CD4-positive, alpha-beta T cell treated with Interleukin-21 for 1 hour (primary cell): ENCODE measurements at places on chromosomes 11 and 22.
A peak's percentile ranks its signal among the peaks of the same experiment; 100 is the strongest.

GRCh38 chr11:82899957-82900276 is 313 bp downstream of the PRCP start:
- DNase-seq: no peak

- peak; percentile 84 for DNase-seq
Measured at GRCh38 chr22:36180038-36180880, 19.7 kb upstream of the APOL3 start.

GRCh38 chr22:40258017-40258416 is 80.3 kb downstream of the TNRC6B start:
- DNase-seq: no peak

DNA sequence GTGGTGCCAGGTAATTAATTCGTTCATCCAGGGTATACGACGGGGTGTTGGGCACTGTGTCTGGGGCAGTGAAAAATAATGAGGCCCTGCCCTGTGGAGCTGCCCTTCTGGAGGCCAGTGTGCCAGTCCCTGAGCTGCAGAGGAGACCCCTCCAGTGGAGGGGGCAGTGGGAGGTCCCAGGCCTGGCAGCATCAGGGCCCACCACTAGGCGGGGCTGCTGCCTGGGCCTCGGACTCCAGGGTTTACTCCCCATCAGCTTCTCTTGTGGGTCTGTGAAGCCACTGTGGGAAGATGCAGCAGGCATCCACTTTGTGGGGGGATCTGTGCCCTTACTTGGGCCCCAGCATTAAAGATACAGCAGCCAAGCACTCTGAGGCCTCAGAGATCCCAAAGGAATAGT is 17.4 kb upstream of the TMPRSS6 start:
- DNase-seq: peak; percentile 41

DNA sequence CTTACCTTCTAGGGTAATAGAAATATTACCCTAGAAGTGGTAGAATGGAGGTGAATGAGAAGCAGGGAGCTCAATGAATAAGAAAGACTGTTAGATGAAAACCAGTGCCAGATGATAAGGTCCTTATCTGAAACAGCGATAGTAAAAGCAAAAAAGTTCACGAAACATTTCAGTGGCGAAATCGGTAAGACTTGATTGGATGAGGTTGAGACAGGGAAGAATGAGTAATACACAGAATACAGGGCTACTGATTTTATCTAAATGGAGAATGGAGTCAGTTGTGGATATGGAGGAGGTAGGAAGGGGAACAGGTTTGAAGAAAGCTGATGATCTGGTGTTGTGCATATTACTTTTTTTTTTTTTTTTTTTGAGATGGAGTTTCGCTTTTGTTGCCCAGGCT is 96.5 kb downstream of the GALNT18 start:
- no peak for DNase-seq

DNA sequence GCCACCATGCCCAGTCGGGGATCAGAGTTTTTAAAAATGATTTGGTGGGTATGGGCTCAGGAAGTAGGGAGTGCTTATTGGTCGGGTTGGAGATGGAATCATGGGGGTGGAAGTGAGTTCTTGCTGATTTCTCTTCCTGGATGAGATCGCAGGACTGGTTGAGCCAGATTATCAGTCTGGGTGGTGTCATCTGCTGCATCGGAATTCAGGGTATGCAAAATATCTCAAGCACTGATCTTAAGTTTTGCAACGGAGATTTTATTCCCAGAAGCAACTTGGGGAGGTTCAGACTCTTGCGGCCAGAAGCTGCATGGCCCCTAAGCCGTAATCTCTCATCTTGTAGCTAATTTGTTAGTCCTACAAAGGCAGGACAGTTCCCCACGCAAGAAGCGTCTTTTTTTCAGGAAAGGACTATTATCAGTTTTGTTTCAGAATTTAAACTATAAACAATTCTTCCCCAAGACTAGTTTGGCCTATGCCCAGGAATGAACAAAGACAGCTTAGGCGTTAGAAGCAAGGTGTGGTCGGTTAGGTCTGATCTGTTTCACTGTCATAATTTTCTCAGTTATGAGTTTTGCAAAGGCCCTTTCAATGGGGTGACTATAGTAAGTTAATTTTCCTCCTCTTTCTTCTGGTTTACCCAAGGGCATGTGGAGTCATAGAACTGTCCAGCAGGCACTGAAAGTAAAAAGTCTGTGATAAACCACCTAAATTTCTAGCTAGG is 1.4 kb upstream of the PIWIL3 start:
- no peak for DNase-seq

DNA sequence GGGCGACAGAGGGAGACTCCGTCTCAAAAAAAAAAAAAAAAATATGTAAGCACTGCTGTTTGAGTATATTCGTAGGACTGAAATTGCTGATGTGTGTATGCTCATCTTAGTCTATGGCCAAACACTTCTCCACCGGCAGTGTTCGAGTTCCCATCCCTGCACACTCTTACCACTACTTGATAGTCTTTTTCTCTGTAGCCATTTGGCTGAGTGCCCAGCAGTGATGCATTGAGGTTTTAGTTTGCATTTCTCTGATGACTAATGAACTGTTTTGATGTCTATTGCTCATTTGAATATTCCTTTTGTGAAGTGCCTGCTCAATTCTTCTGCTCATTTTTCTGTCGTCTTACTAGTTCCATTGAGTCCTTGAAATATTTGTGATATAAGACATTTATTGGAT is 1.9 kb downstream of the TIRAP start:
- peak; percentile 83 for DNase-seq

GRCh38 chr22:37015587-37015878 is 3.7 kb downstream of the TST start:
- DNase-seq: no peak

DNA sequence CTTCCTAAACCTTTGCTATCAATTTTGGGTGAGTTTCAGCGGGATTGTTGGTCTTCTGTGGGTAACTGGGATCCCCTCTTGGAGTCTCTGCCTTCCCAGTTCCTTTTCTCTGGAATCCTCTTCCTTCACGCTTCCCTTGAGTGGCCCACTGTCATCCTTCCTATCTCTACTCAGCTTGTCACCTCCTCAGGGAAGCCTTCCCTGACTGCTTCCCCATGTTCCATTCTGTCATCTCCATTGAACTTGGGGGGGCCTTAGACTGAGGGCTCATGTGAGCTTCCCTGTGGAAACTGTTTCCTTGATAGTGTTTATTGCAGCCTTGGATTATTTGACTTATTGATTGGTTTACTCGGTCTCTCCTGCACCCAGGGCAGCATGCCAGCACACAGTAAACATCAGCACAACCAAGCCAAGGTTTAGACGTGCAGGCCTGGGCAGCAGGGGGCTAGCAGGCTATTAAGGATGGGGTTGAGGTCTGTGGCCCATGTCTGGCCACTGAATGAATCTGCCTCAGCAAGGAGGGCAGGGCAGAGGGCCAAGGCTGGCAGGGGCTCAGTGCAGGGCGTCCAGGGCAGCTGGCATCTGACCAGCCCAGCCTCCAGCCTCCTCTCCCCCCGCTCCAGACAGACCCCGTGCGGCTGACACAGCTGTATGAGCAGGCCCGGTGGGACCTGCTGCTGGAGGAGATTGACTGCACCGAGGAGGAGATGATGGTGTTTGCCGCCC is 7.2 kb downstream of the TRPT1 start:
- DNase-seq: no peak

- no peak for DNase-seq
Measured at GRCh38 chr11:12719221-12719620, 45.0 kb downstream of the TEAD1 start.

- DNase-seq: no peak
Measured at GRCh38 chr11:88475991-88476418, 138.5 kb upstream of the CTSC start.

DNA sequence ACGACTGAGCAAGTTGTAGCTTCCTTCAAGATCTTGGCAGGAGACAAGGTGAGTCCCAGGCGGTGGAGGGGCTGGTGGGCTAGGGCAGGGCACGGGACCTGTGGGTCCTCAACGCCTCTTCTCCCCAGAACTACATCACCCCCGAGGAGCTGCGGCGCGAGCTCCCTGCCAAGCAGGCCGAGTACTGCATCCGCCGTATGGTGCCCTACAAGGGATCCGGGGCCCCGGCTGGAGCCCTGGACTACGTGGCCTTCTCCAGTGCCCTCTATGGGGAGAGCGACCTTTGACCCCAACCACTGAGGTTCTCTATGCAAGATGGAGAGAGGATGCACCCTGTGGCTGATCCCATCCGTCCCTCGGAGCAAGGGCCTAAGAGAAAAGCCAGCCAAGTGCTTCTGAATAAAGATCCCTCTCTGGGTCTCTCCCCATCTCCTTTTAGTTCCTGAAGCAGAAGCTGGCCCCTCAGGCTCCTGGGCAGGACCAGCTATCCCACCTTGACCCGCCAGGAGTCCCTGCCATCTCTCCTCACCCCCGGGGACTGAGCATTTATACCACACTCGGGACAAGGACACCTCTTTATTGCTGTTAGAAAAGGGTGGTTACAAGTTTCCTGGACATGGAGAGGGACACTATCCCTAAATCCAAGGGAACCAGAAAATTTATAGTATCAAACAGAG is 5.4 kb downstream of the CTSF start:
- DNase-seq: no peak

DNA sequence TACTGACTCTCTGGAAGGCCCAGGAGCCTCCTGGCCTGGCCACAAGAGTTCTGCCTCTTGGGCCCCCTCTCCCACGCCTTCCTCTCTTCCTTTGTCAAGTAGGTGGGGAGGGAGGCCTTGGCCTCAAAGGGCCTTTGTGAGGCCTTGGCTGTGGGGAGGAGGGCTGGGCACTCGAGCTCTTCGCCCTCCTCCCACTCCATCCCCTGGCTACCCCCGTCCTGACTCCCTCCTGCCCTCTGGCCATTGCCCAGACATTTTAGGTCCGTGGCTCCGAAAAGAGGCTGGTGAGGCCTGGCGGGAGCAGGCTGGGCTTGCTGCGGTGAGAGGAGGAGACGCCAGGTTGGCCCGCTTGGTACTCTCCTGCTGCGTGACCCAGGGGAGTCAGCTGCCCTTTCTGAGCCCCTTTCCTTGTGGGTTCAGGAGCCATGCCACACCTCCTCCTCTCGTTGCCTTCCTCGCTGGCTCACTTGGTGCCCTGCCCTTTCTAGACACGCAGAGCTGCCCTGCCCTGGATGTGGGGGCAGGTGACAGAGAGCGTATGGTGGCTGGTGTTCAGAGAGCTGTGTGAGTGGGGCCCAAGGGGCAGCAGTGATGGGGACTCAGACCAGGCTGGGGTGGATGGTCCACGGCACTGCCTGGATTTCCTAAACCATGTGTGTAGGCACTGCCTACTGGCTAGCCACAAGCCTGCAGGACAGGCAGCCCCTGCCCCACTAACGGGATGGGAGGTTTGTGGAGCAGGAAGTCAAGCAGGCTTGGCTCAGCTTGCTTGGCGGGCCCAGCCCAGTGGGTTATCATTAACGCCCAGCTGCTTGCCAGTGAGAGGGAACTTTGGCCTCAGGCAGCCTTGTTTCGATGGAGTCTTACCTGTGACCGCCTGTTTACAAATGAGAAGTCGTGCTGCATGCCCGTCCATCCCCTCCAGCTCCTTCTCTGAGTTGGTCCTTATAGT is 15.8 kb upstream of the OMP start:
- no peak for DNase-seq

DNA sequence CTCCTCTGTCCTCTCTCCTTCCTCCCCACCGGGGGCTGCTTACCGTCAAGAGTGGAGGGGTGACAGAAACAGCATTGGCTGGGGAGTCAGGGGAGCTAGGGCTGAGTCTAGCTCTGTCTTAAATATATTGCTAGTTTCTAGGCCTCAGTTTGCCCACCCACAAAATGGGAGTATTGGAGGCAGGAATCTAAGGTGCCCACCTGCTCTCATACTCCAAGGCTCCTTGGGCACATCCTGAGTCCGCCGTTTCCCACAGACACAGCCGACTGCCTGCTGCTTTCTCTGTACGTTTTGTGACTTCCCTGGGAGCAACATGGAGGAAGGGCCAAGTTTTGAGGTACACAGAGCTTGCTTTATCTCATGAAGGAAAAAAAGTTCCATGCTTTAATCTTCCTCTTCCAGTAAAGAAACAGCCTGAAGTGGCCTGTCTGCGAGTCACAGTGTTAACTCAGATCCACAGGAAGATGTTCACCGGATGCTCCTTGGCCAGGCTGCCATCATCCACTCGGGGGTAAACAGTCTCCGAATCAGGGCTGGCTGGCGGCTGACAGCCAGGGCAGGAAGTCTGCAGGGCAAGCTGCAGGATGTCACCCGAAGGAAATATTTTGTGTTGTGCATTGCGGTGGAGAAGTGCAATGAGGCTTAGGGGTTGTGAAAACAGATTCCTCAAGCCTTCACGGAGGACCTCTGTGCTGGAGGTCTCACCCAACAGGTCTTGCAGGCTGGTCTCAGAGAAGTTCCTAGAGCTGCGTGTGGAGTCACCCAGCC is 11.0 kb upstream of the CERK start:
- peak; percentile 64 for DNase-seq

DNA sequence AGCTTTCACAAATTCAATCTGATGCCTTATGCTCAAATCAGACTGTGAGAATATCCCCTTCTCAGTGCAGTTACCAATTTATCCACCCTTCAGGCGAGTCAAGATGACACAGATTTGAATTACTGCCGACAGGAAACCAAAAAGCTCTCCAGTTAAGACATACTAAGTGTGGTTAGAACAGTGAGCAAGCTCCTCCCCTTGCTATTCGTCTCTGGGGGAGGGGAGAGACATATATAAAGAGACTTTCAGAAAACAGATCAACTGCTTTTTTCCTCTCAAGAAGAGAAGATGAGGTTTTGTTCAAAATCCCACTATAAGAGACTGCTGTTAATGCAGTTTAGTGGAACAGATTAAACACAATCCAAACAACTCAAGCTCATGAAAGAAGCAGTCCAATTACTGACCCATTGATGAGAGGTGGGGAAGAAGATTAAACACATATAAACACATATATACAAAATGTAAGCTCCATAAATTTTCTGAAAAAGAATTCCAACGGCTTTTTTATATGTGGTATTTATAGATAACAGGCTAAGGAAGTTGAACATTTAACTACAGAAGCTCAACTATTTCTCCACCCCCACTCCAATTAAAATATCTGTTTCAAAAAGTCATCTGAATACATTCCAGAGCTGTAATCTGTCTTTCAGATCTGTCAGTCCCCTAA is 102.7 kb downstream of the MRTFA start:
- DNase-seq: peak; percentile 86

- no peak for DNase-seq
Measured at GRCh38 chr22:45548991-45549761, 46.5 kb downstream of the FBLN1 start.

GRCh38 chr22:37047006-37047405 is 4.5 kb upstream of the KCTD17 start:
- DNase-seq: no peak

DNA sequence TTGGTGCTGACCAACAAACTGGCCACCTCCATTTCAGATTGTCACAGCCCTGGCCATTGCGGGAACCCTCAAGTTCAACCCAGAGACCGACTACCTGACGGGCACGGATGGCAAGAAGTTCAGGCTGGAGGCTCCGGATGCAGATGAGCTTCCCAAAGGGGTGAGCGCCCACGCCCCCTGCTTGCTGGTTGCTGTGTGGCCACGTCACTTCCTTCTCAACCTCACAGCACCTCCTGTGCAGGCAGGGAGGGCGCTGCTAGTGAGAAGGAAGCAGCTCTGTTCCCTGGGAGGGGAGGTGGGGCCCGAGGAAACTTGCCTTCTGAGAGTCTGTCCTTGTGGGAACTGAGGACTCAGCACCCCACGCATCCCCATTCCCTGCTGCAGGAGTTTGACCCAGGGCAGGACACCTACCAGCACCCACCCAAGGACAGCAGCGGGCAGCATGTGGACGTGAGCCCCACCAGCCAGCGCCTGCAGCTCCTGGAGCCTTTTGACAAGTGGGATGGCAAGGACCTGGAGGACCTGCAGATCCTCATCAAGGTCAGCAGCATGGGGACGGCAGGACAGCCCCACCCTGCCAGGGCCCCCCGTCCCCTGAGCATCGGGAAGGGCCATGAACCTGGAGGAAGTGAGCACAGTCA is 19.3 kb downstream of the POLR3H start:
- peak; percentile 70 for DNase-seq

- DNase-seq: peak; percentile 24
Measured at GRCh38 chr11:61949169-61950034, 749 bp upstream of the BEST1 start.
